Inflammatory macrophage treated with lipopolysaccharide for 1 hour (primary cell): ENCODE measurements at places on chromosomes 3 and 15.

DNA sequence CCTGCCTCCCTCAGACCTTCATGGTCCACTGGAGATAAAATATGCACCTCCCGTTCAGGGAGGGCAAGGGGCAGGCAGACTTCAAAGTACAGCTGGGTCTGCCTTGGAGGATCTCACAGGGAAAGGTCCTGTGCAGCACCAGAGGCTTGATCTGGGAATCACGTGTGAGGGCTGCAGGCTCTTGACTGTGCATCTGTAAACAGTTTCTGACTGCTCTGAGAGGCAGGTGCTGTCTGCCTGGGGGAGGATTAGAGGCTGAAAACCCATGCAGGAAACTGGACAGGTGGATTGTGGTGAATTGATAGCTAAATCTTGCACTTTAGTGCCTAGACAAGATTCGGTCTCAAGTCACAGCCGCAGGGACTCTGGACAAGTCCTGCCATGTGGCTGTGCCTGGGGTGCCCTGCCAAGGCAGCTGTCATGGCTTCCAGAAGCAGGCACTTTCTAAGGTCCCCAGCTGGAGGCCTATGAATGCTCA, 239.3 kb downstream of the EPHB1 start:
- DNase-seq = no peak

DNA sequence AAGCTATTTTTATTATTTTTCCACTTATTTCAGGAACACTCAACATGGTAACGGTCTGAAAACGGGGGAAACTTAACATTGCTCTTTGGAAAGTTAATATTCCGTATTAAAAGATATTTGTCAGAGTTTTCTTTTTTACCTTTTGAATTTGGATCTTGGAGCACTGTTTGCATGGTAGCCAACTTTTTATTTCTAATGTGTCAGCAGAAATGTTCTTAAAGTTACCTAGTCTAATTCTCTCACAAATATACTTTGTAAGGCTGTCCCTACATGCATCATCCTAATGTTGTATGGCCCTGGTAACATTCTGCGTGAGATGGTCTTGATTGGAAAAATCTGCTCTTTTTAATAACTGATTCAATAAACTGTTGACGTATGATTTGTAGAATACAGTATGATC, 719.5 kb downstream of the FHIT start:
- DNase-seq = no peak

DNA sequence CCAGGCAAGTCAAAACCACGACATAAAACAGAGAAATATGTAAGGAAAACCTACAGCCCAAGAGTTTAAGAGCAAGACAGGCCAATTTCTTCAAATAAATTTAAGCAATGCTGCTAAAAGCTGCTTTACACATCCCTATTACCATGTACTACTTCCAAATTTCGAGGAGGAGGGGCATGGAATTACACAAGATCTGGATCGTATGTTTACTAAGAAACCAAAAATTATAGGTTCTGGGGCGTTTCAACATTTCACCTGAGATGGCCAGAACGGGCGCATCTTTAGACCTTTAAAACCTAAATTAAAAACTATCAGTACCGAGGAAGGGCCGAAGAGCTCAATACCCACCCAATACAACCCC, 664 bp upstream of the NR2C2 start:
- DNase-seq = no peak

DNA sequence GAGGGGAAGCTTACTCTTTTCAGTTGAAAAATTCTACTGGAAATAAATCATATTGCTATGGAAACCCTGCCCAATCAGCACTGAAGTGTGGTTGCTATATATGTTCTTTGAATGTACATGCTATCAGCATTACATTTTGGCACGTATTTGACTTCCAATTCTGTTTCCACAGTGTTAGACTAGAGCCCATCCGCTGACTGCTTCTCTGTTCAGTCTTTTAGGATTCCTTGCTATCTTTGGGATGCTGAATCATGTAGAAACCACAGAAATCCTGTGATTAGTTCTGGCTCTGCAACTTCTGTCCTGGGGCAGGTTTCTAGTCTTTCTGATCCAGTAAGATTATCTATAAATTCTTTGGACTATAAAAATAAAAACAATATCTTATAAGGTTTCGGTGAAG, 128.2 kb upstream of the SLC7A14 start:
- DNase-seq = no peak

DNA sequence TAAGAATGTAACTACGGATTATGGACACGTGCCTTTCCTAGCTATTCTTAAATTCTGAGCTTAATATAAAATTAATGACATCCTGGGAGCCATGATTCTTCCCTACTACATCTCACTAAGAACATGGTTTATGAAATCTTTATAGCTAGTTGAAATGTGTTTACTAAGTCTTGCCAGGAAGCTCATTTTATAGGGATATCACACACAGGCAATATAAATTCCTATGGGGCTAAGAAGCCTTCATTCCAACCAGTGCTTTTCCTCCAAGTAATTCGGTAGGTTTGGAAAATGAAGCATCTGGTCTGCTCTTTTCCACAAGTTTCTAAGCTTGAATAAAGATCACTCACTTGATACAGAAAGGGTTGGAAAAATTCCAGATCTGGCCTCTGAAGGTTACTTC, 802.6 kb downstream of the FHIT start:
- DNase-seq = no peak

DNA sequence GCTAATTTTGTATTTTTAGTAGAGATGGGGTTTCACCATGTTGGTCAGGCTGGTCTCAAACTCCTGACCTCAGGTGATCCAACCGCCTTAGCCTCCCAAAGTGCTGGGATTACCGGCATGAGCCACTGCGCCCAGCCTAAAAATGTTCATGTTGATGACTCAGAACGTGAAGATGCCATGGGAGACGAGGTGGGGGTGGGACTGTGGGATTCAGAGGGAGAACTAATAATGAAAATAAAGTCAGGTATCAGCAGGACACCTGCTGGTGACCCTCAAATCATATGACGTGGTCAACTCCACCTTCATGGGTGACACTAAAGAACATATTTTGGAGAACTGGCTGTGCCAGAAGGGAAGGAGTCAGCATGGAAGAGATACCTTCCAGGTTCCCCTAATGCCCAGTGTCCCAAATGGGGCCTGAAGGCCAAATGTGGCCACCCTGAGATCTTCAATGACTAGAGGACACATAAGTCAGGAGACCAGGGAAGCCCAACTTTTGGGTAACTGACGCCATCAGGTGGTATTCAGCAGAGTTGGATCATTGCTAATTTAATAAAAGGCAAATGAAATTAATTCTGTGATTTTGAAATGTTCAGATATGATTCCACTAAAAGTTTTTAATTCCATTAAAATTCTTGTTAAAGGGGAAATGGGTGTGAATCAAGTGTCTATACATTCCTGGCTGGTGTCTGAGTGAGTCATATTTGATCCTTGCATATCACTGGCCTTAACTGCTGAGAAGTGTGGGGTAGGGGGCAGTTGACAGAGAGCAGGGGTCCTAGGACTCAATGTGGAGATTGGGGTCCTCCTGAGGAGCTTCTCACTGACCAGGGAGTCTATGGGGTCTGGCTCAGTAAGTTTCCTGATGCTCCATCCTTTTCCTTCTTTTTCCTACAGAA, 88.6 kb upstream of the GSK3B start:
- DNase-seq = no peak

DNA sequence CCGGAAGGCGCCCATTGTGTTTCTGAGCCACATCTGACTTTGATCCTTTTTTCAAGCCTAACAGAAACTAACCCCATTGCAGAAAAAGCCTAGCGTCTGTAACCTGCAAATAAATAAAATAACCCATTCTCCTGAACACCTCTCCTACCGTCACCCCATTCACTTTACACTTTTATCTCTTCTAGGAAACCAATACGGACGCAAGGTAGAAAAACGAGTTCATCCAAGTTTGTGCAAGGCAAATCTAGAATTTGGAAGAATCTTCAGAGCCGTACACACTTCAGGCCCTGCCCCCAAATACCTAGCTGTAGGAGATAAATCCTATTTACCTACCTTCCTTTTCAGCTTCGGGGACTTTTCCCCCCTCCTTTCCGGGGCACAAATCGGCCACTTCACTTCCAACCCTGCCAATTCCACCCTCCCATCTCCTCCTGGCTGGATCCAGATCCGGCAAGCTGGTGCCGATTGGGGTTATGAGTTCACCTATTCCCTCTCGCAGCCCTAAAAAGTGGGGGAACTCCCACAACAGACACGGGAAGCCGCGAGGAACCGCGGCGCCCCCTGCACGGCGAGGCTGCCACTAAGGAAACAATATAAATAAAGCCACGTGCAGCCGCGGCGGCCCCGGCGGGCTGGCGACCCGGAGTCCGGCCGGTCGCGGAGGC, 987 bp downstream of the PRTG start:
- DNase-seq = no peak

DNA sequence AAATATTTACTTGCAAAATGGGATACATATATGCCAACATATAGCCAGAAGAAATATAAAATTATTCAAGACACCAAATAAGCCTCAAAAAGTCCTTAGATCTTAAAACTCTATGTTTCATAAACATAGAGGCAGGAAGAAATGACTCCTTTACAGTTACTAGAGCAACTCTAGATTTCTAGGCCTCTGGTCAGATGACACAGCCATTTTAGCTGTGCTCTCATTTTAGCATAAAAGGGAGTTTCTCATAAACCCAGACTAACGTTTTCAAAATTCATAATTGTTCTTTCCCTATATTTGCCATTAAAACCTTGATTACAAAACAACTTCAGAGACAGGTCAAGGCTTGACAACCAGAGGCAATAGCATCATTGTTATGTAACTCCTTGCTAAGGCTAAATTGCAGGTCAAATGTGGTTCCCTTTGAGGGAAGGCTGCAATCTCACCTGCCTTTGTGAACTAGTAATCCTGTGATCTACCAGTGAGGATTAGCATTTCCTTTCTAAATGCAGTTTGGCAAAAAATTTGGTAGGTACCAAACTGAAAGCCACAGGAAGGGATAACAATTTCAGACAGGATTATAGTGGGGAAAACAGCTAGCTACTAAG, 8.2 kb downstream of the THOC7 start:
- DNase-seq = no peak

DNA sequence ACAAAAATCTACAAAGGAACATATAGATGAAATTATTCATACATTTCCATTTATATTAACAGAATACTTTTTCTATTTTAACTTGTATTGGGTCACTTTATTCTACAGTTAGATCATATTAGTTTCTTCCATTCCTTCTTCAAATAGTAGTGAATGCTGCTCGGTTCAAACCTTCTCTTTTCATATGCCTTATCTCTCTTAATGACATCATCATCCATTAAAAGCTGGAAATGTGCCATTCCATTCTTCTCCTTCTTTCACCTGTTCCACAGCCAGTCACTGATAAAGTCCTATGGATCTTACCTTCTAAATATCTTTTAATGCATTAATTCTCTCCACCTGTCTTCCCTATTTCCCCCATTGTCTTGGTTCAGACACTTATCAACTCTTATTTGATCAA, 358.0 kb upstream of the POU1F1 start:
- DNase-seq = no peak
